ENCODE measurements at places on chromosomes 1 and 21.

GRCh38 chr1:97691325-97691724 is 229.5 kb downstream of the DPYD start:
- no peak for DNase-seq

- DNase-seq: no peak
Measured at GRCh38 chr1:10920063-10920626, 92.3 kb upstream of the TARDBP start.

- no peak for DNase-seq
Measured at GRCh38 chr1:76274718-76275117, 200.2 kb downstream of the ST6GALNAC3 start.

DNA sequence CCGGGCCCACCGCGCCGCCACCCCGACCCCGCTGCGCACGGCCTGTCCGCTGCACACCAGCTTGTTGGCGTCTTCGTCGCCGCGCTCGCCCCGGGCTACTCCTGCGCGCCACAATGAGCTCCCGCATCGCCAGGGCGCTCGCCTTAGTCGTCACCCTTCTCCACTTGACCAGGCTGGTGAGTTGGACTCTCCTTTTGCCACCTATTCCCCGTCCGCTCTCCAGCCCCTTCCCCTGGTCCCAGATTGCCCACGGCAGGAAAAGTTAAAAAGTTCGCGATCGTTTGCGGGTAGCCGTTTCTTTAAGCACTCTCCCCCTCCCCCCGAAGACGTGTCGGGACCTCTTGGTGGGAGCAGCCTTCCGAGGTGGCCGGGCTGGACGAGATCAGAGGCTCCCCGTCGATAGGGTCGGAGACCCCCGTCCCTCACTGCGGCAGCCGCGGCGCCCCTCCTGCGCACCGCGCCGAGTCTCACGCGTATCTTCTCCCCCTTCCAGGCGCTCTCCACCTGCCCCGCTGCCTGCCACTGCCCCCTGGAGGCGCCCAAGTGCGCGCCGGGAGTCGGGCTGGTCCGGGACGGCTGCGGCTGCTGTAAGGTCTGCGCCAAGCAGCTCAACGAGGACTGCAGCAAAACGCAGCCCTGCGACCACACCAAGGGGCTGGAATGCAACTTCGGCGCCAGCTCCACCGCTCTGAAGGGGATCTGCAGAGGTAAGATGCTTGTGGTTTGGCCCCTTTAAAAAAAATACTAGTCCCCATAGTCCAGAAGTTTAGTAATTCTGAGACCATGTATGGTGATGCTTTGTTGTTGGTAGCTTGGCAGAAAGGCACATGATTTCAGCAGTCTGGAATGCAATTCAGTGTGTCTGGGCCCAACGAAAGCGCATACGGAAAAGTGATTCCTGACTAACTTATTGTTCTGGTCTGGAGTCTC is 576 bp downstream of the CCN1 start:
- DNase-seq: no peak

DNA sequence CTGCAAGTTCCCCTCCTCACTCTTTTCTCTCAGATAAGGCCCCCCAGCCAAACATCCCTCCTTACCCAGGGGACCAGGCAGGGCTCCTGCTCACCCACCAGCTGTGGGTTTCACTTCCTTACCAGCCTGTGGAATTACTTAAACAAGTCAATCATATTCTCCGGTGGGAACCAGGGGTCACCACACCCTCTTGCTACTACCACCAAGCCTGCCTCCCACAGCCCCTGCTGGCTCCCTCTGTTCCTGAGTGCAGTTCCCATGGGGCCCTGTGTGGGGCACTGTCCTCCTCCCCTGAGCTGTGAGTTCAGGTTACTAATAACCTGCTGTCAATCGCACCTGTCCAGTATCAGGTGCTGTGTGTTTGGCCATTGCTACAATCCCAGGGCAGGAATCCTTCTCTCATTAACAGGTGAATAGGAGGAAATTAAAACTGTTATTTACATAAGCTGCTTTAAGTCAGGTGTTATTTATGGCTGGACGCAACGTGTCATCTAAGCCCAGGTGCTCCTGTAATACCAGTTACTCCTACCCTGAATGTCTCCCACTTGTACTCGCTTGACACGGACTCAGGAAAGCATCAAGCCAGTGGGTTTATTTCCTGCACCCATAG is 53.1 kb upstream of the LBR start:
- DNase-seq: no peak

- no peak for DNase-seq
Measured at GRCh38 chr1:42206164-42206563, 41.6 kb upstream of the GUCA2A start.

Data from HFF-Myc (cell line).